ENCODE measurements at places on chromosomes 6 and 20. TPM values are rescaled to one million over a fixed set of nuclear protein-coding genes. Genes with fewer than 3 reads are reported as not detected.

GRCh38 chr20:3107464-3108025 is 23.0 kb upstream of the AVP start:
- no peak for DNase-seq

DNA sequence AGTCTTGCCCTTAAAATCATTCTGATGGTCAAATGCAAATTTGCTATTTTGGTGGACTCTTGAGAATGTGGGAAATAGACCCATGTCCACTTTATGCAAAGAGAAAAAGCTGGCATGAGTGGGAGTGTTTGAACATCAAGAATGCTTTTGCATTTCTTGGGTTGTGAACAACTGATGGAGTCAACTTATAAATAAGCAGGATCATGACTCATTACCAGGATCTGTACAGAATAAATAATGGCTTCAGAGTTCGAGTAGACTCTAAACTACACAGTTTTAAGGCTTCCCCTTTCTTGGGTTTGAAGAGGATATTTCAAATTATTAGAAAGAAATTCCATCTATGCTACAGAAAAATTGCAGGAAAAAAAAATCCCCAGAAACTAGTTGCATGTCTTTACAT is 195.5 kb downstream of the EYA4 start:
- no peak for DNase-seq

GRCh38 chr6:96065213-96065612 is 49.4 kb downstream of the FUT9 start:
- no peak for DNase-seq

DNA sequence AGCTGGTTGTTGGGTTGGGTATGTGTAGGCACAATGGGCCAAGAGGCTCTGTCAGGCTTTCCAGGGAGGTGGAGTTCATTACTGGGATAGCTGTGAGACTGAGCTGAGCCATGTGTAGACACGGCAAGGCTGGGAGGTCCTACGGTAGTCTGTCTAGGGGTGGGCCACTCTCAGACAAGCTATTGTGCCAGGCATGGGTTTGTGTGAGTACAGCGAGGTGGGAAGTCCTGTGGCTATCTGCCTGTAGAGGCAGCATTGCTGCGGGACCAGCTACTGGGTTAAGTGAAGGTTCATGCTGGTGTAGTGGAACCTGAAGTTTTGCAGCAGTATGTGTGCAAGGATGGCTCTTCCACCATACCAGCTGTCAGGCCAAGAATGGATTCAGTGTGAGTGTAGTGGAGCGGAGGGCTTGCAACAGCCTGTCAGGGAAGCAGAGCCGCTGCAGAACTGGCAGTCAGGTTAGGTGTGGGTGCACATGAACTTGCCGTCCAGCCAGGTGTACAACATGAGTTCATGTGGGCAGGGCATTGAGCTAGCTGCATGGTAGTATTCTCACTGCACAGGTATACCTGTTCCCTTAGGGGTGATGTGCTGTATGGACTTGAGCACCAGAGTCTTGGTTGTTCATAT is 78.0 kb upstream of the CENPW start:
- DNase-seq = no peak

- DNase-seq = no peak
These were observed 46.6 kb upstream of the EZR start for GRCh38 chr6:158865769-158866168.

DNA sequence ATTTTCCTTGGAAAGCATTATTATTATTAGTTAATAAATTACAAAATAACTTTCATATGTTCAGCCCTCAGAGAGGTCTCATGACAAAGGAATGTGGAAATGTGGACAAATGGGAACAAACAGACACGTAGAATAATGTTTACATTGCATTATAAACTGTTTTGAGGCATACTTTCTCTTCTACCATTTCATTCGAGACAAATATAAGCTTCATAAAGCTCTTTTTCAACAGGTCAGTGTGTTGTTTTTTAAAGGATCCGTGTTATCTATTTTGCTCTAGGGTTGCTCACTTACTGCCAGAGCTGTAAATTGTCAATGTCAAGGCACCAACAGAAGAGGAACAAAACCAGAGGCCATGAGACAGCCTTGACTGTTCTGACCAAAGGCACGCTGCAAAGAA is 256.8 kb downstream of the PHACTR1 start:
- no peak for DNase-seq

GRCh38 chr6:71419217-71420094 is 130.8 kb downstream of the OGFRL1 start:
- no peak for DNase-seq

RNF217 gene
- polyA plus RNA-seq = 14.8 TPM

GNAS-AS1 gene
- 0.78 TPM for polyA plus RNA-seq

GRCh38 chr6:31197559-31198305 is 27.2 kb upstream of the POU5F1 start:
- no peak for DNase-seq

MYBL2 gene
- 27.5 TPM for polyA plus RNA-seq
